CD4-positive, alpha-beta T cell treated with Interleukin-4 for 4 hours (primary cell): ENCODE measurements at places on chromosomes 12 and 14.

- DNase-seq, result peak; percentile 24
Measured at GRCh38 chr12:13208533-13209435, 12.3 kb downstream of the EMP1 start.

DNA sequence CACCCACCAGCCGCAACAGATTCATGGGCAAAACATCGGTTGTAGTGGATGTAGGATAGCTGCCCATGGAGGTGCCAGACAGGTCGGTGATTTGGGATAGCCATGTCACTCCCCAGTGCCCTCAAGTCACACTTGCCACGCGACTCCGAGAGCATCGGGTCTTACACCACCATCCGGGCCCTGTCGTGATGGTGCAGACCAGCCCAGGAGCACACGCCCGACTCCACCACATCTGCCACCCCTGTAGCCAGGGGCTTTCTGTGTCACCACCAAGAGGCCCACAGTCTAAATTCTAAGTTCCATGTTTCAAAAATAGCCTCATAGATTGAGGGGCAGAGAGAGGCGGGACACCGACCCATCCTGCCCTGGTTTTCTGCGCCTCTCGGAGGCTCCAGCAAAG lies 18.0 kb downstream of the FOXN4 start:
- DNase-seq, result no peak

GRCh38 chr12:53806721-53807120 lies 54.9 kb upstream of the CISTR start:
- DNase-seq, result no peak

- peak; percentile 55 for DNase-seq
Measured at GRCh38 chr12:97308576-97309198, 153.9 kb upstream of the RMST start.

GRCh38 chr12:66979251-66979650 lies 289.9 kb upstream of the CAND1 start:
- no peak for DNase-seq

- no peak for DNase-seq
Measured at GRCh38 chr14:99596071-99596627, 7.9 kb downstream of the CCDC85C start.

GRCh38 chr12:2029851-2030250 lies 22.9 kb upstream of the CACNA1C start:
- no peak for DNase-seq

GRCh38 chr14:61033054-61033453 lies 52.0 kb downstream of the SLC38A6 start:
- no peak for DNase-seq

GRCh38 chr12:94678379-94678778 lies 28.0 kb upstream of the TMCC3 start:
- DNase-seq, result no peak

GRCh38 chr12:122283680-122284079 lies 17.4 kb upstream of the VPS33A start:
- no peak for DNase-seq

GRCh38 chr12:89244536-89244935 lies 107.8 kb downstream of the DUSP6 start:
- DNase-seq, result peak; percentile 38

DNA sequence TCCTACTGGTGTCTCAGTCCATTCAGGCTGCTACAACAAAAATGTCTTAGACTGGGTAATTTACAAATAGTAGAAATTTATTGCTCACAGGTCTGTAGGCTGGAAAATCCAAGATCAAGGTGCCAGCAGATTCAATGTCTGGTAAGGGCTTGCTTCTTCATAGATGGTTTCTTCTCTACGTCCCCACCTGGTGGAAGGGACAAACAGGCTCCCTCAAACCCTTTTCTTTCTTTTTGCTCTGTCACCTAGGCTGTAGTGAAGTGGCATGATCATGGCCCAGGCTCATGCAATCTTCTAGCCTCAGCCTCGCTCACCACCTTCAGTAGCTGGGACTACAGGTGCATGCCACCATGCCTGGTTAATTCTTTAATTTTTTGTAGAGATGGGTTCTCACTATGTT lies 106.8 kb upstream of the RPH3A start:
- no peak for DNase-seq

DNA sequence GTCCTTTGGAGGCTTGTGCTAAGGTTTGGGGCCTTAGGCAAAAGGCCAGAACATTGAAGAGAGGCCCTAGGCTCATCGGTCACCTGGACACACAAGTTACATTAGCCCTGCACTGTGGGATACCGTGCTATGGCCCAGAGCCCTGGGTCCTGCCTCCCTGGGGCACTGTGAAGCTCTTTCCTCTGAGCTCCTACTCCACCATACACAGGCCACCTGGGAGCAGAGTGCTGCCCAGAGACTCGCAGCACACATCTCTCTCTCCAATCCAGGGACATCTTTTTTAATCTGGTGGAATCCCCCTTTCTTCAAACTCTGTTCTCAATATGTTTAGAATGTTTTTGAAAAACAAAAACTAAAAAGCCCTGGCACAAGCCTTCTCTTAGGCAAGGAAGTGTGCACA lies 314.2 kb upstream of the RGS6 start:
- DNase-seq, result no peak

- no peak for DNase-seq
Measured at GRCh38 chr12:83224012-83224411, 537.3 kb downstream of the TMTC2 start.

DNA sequence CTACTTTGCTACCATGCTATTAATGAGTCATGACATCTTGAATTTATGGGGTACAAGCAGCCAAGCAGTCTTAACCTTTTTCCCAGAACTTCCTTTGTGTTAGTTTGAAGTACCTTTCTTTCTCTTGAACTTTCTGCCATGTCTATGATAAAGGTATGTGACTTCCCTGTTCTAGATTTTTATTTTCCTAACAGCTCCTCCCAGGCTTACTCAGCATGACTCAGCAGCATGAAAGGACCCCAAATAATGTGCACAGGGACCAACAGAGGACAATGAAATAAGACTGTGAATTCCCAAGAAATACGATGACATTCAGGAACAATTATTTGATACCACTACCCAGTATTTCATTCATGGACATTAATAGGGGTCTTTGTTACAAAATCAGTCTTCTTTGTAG lies 60.0 kb downstream of the TTC6 start:
- DNase-seq, result no peak

GRCh38 chr14:76194327-76194726 lies 42.6 kb downstream of the GPATCH2L start:
- no peak for DNase-seq

DNA sequence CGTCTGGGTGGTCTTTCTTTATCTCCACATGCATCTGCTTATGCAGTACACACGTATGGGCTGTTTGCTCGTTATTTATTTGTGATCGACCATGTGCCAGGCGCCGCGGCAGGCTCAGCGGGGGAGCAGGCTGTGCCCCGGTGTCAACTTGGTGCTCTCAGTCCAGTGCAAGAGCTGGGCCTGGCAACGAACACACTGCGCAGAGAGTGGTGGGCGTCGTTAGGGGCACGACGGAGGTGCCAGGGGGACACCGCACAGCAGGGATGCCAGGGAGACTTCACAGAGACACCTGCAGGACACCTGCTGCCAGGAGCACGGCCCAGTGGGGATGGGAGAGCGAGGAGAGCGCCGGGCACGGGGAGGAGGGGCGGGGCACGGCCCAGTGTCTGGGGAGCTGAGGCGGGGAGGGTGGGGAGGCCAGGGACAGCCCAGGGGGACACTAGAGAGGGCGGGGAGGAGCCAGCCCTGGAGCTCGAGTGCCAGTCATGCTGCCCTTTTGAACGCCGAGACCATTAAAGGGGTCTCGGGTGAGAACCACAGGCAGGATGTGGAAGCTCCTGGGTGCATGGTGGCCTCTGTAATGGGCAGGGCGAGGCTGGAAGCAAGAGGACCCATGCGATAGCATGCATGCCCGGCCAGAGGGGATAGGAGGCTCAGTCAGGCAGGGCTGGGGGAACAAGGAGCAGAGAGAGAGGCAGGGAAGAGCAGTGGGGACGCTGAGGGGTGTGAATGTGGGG lies 652 bp upstream of the LRCOL1 start:
- no peak for DNase-seq

DNA sequence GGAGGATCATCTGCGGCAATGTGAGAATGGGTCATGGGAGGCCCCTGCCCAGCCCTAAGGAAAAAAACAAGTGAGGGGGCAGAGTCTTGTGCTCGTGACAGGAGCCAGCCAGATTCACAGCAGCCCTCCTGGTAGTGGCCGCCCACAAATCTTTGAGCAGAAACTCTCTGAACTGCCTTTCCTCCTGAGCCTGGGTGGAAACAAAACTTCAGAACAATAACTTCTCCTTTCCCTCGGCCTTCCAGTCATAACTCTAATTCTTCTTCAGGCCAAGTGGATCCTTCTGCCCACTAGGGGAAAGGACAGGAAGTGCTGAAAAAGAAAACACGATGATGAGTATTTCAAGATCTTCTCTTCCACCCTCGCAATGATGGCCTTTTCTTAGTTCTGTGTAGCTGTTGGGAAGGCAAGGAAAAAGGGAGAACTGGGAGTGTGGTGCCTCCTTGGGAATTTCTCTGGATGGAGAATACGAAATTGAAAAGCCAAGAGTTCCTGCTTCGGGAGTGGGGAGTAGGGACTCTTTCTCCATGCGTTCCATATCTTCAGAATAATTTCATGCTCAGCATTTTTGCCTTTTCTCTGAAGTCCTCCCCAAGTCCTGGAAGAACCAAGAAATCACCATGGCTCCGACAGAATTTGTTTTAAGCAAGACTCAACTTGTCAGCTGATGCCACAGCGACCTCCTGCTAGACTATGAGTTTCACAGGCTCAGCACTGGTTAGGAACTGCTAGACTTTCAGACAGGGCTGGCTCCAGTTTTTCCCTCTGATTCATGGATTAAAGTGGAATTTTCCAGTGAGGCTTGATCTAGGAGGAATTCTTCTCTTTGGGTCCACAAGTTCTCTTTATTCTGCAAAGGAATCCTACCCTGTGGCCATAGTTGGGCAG lies 188.9 kb downstream of the CAND1 start:
- no peak for DNase-seq

- no peak for DNase-seq
Measured at GRCh38 chr14:76708028-76708427, 53.2 kb upstream of the VASH1 start.

- DNase-seq, result no peak
Measured at GRCh38 chr12:65784289-65785015, 39.8 kb upstream of the HMGA2 start.

DNA sequence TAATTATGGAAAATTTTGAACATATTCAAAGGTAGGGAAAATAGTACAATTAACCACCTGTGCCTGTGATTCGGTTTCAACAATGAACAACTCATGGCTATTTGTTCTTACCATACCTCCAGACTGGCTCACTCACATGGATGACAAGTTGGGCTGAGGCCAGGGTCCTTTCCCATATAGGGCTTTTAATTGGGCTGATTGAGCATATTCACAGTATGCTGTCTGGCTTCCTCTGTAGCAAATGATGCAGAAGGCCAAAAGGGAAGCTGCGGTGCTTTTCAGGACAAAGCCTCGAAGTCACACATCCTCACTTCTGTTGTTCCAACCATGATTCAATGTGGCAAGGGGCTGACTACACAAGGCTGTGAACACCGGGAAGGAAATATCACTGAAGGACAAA lies 297.5 kb upstream of the SLC16A7 start:
- DNase-seq, result no peak

DNA sequence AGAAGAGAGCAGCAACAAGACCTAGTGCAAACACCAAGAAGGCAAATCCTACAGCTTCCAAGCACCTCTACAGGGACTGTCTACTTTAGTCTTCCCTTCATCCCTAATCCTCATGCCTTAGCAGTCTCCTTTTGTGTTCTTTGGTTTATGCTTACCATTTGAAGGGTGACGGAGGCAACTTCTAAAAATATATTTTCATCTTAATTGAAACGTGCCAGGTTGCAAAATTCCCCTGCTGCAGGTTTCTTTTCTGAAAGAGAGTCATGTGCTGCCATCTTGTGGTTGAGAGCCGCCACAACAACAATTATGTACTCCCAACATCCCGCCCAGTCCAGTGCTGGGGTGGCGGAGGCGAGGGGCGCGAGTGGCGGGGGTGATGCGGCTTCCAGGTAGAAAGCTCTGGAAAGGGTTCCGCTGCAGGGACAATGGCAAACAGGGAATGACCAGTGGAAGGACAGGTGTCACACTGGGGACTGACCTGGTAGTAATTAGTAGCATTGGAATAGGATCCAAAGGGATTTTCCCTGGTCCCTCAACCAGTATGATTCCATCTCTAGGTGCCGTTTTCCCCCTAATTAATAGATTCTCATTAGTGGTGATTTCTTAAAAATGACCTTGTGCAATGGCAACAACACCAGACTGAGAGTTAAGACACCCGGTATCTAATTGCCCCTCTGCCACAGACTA lies 80.3 kb upstream of the GNG2 start:
- DNase-seq, result peak; percentile 77

DNA sequence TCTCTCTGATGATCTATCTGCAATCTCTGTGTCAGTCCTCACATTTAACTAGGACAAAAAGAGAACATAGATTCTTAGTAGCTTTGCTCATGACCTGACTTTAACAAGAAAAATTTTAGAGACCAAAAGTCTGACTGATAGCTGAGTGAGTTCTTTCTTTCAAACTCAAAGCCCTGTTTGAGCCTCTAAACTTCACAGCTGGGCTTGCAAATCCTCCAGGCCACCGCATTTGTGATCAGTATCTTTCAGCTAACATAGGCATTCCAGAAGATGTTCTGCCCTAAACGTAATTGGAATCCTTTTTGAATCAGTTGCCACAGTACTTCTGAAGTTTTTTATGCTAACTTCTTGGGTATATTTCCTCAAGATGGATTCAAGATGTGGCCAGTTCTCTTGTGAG lies 459.0 kb downstream of the DPF3 start:
- no peak for DNase-seq

- no peak for DNase-seq
Measured at GRCh38 chr12:122917507-122918121, 21.7 kb upstream of the VPS37B start.
